Left renal cortex interstitium (tissue), 4 donors: ENCODE measurements at places on chromosomes 3 and 15. TPM values are rescaled to one million over a fixed set of nuclear protein-coding genes. Genes with fewer than 3 reads are reported as not detected.

DUOXA2 gene
- 0.10 TPM for polyA plus RNA-seq

SRGAP3 gene
- 13.3 TPM for polyA plus RNA-seq

PARP15 gene
- polyA plus RNA-seq: 0.06 TPM

ZPLD1 gene
- 0.35 TPM for polyA plus RNA-seq

DNA sequence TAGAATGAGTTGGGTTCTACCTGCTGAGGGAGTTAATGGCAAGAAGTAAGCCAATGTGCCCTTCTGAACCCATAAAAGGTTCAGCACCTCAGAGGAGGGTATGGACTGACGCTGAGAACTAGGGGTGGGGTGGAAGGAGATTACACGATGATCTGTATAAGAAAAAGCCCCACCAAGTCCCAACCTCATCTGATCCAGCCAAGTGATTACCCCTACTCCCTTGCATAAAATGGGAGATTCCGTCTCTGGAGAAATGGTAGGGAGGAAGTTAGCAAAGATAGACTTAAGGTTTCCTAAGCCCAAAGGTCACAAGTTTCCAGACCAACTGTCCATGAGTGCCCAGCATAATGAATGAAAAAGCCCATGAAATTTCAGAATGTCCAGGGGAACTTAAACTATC is 7.1 kb upstream of the DVL3 start:
- DNase-seq: no peak

GRCh38 chr3:76310089-76310488 is 524.7 kb upstream of the ZNF717 start:
- DNase-seq: no peak

DNA sequence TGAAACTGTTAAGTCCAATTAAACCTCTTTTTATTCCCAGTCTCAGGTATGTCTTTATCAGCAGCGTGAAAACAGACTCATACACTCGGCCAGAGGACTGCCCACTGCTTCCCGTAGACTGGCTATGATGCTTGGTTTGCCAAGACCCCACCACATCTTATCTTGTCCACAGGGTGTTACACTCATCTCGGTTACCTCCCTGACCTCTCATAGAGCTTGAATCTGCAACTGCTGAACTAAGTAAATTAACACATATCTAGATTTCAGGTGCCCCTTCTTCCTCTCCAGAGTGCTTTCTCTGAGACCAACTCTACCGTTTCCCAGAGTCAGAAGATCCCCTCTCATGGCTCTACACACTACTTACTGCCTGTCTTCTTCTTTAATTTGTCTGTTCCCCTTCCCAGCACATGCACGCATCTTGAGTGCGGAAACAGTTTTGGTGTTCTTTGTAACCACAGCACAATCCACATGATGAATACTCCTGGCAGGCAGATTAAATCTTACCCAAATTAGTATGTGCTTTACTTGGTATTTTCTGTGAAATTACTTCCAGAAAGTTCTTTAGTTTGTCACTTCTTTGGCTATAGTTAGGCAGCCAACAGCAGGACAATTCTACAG is 49.7 kb downstream of the CD200 start:
- DNase-seq: no peak
